ENCODE measurements at places on chromosomes 13 and 19. TPM values are rescaled to one million over a fixed set of nuclear protein-coding genes. Genes with fewer than 3 reads are reported as not detected.

OR7A5 gene
- not detected for total RNA-seq

MBD3L2 gene
- not detected for total RNA-seq

PRODH2 gene
- total RNA-seq = not detected

RASAL3 gene
- 2.3 TPM for total RNA-seq

TMEM59L gene
- total RNA-seq = 2.8 TPM

KLK6 gene
- not detected for total RNA-seq

ZNF415 gene
- total RNA-seq = 18.6 TPM

Measured in Right ventricle myocardium inferior (tissue), 1 donor.